ENCODE measurements at places on chromosomes 2 and 18.

GRCh38 chr18:58513615-58514335 is 115.1 kb downstream of the ALPK2 start:
- no peak for DNase-seq

DNA sequence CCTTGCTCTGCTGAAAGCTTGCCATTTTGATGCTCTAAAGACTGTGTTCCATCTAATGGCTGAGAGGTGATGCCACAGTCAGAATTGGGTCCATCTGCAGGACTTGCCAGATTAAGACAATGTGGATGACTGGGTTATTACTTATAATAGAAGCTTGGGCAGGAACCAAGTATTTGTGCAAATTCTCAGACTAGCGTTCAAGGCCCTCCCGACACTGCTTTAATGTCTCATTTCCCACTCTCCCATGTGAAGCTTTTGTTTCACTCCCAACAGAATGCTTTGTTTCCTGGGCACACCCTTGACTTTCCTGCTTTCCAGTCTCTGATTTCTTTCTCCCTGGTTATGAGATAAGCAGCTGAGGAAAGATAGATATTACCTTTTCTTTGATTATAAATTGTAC is 215.8 kb downstream of the KCNS3 start:
- no peak for DNase-seq

- DNase-seq: peak; percentile 56
Observed at GRCh38 chr2:118013221-118013723, 598 bp downstream of the CCDC93 start.

GRCh38 chr2:43460611-43461365 is 135.1 kb downstream of the THADA start:
- no peak for DNase-seq

- DNase-seq: no peak
Observed at GRCh38 chr2:158482594-158482993, 25.8 kb downstream of the PKP4 start.

GRCh38 chr2:152413228-152414030 is 78.5 kb downstream of the FMNL2 start:
- no peak for DNase-seq

DNA sequence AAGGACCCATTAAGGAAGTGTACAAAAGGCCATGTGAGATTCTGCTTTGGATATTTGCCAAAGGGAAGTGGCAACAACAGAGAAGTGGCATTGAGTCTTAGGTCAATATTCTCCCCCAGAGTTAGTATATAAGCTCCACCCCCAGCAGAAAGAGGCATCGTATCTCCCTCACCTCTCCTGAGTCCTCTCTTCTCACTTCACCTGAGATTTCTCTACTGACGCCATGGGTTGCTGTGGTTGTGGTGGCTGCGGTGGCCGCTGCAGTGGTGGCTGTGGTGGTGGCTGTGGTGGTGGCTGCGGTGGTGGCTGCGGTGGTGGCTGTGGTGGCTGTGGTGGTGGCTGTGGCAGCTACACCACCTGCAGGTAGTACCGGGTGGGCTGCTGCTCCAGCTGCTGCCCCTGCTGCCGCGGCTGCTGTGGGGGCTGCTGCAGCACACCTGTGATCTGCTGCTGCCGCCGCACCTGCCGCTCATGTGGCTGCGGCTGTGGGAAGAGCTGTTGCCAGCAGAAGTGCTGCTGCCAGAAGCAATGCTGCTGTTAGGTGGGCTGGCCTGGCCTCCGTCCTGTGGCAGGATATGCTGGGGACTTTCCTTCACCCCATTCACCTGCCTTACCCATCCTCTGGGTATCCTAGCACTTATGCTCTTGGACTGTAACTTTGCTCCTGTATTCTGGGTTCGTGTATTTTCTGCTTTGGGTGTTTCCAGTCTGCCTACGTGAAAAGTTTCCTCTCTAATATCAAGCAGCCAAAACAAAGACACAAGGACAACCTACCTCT is 5.9 kb downstream of the SCYGR3 start:
- no peak for DNase-seq

DNA sequence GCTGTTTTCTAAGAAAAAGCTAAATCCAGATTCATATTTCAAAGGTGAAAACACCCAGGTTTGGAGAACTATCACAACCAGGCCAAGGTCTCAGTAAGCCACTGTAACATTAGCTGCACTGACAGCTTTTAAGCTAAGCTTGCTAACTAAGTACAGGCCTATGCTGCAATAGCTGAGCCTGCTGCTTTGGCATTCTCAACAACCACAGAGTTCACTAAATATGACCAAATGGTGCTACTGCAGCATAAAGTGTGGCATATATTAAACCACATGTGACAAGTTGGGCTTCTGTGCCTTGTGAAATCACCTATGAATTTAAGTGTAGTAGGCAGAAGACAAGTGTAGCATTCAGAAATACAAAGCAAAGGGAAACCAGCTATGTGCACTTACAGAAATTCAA is 206.7 kb downstream of the TCF4 start:
- DNase-seq: no peak

- DNase-seq: no peak
Observed at GRCh38 chr2:59734743-59735142, 818.7 kb downstream of the BCL11A start.

- DNase-seq: no peak
Observed at GRCh38 chr2:168165985-168166901, 81.2 kb downstream of the STK39 start.

GRCh38 chr2:9373047-9373446 is 50.3 kb downstream of the ITGB1BP1 start:
- DNase-seq: peak; percentile 50

DNA sequence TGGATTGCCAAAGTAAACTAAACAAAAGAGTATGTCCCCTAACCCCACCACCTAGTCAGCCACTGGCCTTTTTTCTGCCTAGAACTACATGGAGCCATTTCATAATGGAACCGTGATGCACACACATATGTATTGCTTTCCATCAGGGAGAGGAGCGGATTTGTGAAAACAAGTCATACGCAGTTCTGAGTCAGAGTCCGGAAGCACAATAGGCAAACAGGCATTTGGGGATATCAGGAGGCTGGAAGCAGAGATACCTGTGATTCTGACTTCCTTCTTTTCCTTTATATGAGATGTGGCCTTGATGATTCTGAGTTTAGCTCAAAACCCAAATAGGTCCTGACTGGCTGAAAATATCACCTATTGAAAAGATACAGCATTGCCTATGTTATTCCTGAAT is 93.5 kb downstream of the TMEM163 start:
- no peak for DNase-seq

DNA sequence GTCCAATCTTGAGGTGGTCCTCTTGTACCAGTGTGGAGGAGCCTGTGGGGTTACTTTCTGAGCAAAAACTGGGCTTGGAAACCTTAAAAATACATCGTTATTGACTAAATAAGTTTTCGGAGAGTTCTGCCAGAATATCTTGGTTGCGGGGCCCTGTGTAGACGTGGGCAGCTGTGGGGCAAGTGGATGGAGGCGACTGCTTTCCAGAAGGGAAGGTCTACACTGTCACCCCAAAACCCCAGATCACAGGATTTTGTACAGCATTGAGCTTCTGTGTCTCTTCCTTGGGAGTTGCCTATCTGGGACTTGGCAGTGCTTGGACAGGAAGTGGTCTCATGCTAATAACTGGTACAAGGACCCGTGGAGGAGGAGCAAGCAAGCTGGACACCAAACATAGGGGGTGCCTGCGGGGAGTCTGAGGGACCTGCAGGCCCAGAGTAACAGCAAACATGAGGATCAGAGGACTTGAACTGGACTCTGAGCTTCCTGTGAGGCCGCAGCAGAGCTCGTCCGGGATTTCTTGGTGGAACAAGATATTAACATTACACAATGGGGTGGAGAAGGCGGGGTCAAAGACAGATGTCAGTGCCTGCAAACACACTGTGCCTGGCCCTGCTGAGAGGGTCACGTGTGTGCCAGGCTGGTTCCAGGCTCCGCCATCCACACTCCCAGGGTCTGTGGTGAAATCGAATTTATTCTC is 48.0 kb upstream of the CTLA4 start:
- no peak for DNase-seq

- DNase-seq: no peak
Observed at GRCh38 chr2:220445429-220446105, 818.1 kb downstream of the SLC4A3 start.
